Central memory CD4-positive, alpha-beta T cell (primary cell): ENCODE measurements at places on chromosomes 5 and 9.

GRCh38 chr9:87547671-87548081 is 50.0 kb downstream of the DAPK1 start:
- DNase-seq: no peak

DNA sequence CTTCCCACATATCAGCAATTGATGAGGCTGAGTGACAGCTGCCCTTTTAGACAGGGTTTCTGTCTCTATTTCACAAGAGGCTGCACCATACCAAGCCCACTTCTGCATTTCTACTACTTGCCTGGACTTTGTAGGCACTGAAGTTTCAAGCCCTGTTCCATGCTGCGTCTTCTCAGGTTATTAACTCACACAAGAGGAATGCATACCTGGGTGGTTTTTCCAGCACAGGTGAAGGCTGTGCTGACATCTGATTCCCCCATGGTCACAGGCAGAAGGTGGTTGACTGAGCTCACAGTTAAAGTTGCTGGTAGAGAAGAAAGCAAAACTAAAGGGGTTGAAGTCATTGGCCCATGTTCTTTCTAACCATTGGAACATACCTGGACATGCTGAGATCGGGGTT is 86.6 kb downstream of the MAMDC2 start:
- no peak for DNase-seq

DNA sequence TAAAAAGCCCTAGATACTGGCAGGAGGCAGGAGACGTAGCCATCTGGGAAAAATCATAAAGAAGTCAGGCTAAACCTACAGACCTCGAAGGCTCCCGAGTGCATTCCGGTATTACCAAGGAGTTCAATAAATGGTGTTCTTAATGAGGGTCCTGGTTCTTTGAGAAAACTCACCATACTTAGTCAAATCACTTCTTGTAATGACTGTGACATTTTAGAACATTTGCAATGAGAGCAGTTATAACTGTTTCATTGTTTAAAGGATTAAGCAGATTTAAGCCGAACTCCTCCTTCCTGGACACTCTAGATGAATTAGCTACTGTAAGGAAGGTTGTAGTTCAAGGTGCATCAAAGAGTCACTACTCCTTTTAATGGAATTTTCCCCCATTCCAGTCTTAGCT is 67.8 kb downstream of the EFNA5 start:
- DNase-seq: no peak

- DNase-seq: no peak
These were observed 460.8 kb downstream of the CDH10 start for GRCh38 chr5:24183981-24184380.

- DNase-seq: no peak
These were observed 424.7 kb downstream of the RAB3C start for GRCh38 chr5:59007460-59008063.

DNA sequence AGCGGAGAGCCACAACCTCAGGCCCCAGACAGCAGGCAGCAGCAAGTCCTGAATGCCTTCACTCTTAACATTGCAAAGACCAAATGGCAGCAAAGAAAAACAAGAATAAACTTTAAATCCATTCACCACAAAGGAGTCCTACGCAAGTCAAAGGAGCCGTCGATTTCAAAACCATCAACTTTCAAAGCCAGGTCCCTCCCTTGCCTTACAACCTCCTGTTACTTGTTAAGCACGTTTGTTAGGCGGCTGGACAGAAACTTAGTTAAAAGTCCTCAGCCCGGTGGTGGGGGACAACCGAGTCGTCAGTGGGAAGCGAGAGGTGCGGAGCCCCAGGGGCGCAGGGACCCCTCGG is 938 bp downstream of the LPAR1 start:
- no peak for DNase-seq
